Activated CD4-positive, CD25-positive, alpha-beta regulatory T cell (primary cell): ENCODE measurements at places on chromosomes 4 and X.

DNA sequence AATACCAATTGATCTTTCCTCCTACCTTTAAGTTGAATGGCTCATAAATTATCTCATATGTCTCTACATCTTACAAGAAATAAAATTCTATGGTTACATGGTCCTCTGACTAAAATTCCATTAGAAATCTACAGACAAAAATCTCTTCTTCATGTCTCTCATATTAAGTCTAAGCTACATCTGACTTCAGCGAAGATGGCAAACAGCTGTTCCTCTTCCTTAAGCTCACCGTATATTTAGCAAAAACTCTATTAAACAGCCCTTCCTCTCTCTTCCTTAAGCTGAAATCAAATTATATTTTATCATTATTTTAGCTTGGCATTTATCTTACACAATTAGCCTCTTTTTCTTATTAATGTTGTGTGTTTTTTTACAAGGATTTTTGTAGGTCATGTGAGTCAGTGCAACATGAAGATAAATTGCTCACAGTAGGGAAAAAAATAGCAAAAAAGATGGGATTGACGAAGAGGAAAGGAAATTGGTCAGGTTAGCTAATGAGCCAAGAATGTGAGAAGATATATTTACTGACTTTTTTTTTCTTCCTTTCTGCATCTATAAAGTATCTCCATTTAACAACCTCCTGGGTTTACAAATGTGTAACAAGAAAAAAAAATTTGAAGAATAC is 2412.8 kb downstream of the ARAP2 start:
- DNase-seq: no peak

GRCh38 chrX:12721042-12721441 is 70.2 kb upstream of the PRPS2 start:
- DNase-seq: no peak

DNA sequence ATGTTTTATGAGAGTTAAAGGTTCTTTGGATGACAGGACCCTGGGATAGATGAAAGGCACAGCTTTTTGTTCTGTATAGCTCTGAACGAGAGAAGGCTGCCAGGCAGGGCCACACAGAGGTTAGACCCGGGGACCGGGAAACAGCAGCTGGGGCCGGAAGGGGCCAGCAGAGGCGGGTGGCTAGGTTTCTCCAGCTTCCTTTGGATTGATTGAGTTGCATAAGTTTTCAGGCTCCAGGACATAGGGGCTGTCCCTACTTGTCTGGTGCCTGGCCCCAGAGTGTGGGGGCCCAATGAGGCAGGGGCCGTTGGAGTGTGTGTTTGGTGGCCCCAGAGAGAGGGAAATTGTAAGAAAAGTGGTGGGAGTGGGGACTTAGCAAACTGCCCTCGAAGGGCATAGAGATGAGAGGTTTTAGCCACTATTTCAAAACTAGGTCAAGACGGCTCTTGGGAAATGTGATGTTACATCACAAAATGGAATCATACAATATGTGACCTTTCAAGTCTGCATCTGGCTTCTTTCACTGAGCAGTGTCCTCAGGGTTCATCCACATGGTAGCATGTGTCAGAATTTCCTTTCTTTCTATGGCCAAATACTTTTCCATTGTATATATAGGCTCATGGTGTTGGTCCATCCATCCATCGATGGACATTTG is 3.7 kb downstream of the ZFP92 start:
- no peak for DNase-seq

DNA sequence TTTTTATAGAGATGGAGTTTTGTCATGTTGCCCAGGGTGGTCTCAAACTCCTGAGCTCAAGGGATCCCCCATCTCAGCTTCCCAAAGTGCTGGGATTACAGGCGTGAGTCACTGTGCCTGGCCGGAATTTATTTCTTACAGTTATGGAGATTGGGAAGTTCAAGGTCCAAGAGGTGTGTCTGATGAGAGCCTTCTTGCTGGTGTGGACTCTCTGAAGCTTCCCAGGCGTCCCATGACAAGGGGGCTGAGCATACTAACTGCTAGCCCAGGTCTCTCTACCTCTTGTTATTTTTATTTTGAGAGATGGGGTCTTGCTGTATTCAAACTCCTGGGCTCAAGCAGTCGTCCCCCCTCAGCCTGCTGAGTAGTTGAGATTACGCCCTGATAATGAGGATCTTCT is 2.9 kb upstream of the NSD2 start:
- DNase-seq: no peak

DNA sequence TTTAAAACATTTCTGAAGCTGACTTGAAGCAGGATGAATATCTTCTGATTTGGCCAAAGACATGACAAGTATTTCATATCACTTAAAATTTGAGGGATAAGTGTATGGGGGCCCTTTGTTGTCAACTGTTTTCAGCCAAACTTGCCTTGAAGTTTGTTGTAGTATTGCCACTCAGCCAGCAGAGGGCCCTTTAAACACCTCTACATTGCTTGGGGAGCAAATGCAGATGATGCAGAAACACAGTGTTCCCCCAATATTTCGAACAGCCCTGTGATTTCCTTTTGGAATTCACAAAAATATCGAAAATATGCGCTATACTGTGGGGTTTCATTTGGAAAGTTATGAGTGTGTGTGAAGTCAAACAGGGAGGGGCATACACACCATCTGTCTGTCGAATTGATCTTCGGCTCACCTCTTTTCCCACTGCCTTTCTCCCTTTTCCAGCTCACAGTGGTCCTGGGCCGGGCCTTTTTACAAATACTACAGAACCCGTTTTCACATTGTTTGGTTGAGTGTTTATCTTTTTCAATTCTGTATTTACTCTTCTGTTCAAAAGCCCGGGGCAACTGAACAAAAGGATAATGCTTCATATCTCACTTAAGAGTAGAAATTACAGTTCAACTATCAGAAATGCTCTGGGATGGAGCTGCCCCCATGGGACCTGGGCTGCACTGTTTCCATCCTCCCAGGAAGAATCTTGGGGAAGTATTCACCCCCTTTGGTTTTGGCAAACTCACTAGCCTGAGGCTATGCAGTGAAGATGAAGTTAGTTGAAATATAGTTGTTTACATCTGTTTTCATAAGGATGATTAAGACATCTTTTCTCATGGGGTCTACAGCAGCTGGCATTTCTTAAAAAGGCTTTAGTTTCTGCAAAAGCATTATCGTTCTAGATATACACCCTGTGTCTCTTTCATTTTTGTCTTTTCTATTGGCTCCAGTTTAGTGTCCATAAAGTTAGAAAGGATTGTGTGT is 137.6 kb downstream of the EGF start:
- DNase-seq: peak; percentile 5

DNA sequence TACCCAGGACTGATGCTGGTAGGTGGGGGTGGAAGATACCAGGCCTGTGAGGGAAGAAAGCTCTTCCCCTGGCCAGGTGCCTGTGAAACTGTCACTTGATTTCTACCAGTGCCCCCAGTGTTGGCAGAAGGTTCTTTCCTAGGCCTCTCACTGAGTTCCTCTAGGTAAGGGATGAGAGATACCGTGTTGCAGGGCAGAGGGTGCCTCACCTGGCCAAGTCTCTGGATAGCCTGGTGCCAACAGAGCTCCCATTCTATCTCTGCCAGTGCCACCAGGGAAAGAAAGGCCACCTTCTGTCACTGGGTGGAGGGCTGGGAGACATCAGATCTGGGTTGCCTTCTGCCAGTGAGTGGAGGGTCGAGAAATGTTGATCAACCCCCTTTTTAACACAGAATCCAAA is 94.1 kb downstream of the RTL5 start:
- DNase-seq: no peak

DNA sequence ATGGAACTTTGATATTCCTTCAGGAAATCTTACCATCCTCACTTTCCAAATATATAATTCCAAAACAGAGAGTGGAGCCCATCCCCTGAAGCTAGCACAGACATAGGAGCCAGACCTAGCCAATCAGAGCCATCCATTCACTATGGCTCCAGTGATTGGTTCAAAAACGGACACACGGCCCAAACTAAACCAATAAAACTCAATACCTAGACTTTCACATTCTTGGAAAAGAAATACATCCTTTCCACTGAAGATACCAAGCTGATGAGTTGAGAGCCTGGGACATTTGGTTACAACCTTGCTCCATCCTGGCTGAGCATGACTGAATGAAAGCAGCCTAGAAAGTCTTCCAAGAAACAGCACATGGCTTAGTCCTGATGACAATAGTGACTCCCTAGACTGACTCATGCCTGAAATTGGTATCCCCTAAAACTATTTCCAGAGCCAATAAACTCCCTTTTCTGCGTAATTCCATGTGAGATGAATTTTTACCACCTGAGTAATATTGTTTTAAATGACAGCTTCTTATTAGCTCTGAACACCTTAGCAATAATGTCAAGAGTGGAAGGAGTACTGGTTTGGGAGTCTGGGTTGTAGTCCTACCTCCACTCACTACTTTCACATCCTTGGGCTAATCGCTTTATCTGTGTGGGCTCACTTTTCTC is 189.6 kb upstream of the LNX1 start:
- no peak for DNase-seq

- no peak for DNase-seq
Measured at GRCh38 chr4:79281566-79282359, 44.1 kb downstream of the NAA11 start.

DNA sequence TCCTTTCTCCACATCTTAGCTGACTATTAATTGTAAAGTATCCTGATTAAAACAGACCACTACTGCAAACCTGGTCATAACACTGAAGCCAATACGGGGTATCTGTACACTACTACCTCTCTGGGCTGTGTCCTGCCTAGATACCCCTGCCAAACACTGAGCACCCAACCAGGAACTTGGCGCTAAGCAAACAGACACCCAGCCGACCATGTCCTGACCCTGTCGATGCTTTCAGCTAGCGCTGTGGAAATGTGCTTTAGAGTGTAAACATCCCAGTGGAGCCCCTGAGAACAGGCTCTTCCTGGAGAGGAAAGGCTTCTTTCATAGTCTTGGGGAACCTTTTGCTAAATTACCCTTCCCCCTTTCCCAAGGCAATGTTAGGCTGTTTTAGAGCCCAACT is 52.9 kb downstream of the CCNG2 start:
- no peak for DNase-seq

- DNase-seq: no peak
Measured at GRCh38 chr4:83831588-83831987, 295.7 kb downstream of the GPAT3 start.

DNA sequence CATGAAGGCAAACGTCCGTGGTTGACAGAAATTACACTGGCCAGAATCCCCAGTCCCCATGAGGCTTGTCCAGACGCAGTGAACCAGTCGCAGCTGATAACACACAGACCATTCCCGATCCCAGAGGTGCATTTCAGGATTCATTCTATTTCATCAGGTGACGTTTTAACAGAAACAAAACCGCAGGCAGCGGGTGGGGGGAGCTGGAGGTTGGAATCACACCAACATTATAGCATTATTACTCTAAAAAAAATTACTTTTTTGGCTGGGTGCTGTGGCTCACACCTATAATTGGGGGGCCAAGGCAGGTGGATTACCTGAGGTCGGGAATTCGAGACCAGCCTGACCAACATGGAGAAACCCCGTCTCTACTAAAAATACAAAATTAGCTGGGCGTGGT is 25.2 kb downstream of the NOP14 start:
- DNase-seq: no peak

DNA sequence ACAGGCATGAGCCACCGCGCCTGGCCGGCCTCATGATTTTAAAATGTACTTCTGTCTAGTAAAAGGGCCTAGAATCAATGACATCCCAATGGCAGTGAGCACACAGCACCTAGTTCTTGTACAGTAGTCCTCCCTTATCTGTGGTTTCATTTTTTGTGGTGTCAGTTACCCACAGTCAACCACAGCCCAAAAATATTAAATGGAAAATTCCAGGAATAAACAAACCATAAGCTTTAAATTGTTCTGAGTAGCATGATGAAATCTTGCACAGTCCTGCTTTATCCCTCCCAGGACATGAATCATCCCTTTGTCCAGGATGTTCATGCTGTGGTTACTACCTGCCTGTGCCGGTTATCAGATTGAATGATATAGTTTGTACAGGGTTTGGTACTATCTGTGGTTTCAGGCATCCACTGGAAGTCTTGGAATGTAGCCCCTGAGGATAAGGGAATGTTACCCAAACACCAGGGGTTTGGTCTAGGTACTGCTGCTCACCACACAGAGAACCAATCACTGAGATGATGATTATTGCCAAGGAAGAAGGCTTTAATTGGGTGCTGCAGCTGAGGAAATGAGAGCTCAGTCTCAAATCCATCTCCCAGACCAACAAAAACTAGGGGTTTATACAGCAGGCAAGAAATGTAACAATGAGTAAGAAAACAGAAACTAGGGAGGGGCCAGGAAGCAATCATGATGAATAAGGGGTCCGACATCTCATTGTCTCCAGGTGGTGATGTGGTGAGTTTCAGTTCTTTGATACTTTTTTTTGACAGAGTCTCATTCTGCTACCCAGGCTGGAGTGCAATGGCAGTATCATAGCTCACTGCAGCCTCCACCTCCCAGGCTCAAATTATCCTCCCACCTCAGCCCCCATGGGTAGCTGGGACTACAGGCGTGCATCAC is 16.2 kb upstream of the FHL1 start:
- DNase-seq: no peak

GRCh38 chrX:103629318-103630170 is 769 bp downstream of the TCEAL1 start:
- DNase-seq: no peak

- DNase-seq: no peak
Measured at GRCh38 chr4:24190761-24191695, 301.2 kb upstream of the PPARGC1A start.

- no peak for DNase-seq
Measured at GRCh38 chr4:146029939-146030710, 91.5 kb upstream of the ZNF827 start.

- no peak for DNase-seq
Measured at GRCh38 chrX:129549124-129549523, 9.1 kb downstream of the OCRL start.

DNA sequence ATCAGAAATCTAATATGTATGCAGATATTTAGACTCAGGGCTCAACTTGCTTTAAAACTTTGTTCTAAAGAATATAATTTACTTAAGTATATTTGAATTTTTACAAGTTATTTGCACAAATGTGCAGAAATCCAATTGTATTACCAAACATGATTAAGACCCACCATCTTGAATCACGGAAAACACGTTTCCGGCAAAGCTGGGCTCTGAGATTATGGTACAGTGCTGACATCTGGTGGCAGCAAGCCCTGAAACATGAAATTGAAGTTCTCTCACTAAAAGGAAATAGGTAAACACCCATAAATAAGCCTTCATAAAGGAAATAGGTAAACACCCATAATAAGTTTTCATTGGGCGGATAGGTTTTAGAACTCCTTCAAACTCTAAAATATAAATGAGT is 98.3 kb upstream of the MAOA start:
- DNase-seq: peak; percentile 21

DNA sequence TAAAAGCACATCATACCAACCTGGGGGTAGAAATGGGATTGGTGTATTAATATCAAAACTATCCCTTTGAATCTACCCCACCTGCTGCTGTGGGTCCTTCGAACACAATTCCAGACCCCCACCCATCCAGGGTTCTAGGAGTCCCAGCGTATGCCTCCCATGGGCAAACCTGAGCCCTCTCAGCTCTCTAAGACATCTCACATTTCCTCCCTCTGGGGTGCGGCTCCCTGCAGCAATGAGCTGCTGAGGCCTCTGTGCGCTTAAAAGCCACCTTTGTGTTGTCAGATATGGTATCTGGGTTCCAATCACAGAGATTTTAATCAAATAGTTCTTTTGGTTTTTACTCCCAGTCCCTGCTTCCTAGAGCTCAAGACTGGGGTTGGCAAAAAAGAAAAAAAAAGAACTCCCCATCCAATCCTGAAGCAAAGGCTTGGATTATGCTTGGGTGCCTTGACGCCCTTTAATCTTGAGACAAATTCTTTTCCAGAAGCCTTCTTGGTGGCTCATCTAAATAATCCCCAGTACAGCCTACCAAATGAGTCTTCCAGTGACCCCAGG is 37.5 kb upstream of the NOCT start:
- DNase-seq: no peak

- DNase-seq: no peak
Measured at GRCh38 chr4:98572697-98573096, 85.7 kb downstream of the TSPAN5 start.

GRCh38 chr4:3524349-3524748 is 7.9 kb downstream of the LRPAP1 start:
- no peak for DNase-seq
